ENCODE measurements at places on chromosomes 7 and 10.
A peak's percentile ranks its signal among the peaks of the same experiment; 100 is the strongest.

DNA sequence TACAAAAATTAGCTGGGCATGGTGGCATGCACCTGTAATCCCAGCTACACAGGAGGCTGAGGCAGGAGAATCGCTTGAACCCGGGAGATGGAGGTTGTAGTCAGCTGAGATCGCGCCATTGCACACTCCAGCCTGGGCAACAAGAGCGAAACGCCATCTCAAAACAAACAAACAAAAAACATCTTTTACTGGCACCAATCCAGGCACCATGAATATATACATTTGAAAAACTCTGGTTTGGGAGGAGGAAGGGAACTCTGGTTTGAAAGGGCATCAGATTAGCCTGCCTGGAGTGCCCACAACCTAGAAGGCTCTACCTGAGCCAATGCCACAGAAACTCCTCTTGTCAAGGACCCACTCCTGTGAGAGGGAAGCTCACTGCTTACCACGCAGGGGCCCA is 15.9 kb downstream of the POLL start:
- DNase-seq: no peak

DNA sequence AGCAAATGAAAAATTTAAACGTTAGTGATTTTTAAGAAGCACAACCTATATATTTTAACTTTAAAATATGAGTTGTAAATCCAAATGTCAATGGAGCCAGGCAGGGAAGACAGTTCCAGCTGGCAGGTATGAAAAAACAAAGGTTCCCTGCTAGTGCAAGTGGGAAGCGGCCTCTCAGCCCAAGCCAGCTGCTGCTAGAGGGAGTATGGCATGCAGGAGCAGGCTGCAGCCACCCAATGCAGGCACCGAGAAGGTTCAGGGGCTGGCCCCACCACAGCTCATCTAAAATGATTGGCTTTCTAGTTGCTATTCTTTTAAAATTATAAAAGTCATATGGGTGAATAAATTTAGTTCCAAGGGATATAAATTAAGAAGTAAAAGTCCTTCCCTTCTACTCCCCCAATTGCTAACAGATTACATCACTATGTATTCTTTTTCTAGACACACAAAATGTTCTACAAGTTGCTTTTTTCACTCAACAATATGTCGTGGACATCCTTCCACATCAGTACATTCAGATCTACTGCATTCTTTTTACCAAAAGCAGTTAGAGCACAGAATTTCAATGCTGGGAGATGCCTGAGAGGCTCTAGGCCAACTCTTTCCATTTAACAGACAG is 69.3 kb downstream of the SGMS1 start:
- DNase-seq: no peak

DNA sequence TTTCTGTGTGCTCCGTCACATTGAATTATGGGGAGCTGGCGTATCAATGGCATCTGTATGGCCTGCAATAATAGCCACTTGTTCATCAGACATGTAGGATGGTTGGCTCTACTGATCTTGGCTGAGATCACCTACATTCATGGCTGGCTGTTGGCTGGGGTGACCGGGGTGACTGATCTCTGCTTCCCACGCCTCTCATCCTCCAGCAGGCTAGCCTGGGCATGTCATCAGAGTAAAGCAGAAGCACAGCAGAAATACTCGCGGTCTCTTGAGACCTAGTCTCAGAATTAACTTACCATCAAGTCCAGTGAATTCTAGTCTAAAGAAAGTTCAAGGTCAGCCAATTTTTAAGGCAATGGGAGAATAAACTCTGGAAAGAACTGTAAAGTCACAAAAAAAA is 257.7 kb upstream of the GLI3 start:
- no peak for DNase-seq

- peak; percentile 20 for DNase-seq
Measured at GRCh38 chr7:142880876-142881505, 4.6 kb downstream of the TRPV6 start.

DNA sequence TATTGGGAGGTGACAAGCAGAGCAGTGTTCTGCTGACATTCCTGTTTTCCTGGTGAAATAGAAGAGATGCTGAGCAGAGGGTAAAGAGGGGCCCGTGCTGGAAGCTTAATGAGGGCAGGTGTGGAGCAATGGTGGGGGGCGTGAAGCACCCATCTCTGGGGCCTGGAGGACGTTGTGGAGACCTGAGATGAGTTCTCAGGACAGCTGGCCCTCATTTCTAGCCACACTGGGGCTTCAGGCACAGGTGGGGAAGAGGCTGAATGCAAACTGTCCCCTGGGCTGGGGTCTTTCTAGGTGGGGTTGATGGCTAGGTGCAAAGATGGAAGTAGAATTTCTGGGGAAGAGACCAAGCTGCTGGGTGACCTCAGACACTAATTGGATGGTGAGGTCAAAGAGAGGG is 274.2 kb upstream of the TCERG1L start:
- no peak for DNase-seq

DNA sequence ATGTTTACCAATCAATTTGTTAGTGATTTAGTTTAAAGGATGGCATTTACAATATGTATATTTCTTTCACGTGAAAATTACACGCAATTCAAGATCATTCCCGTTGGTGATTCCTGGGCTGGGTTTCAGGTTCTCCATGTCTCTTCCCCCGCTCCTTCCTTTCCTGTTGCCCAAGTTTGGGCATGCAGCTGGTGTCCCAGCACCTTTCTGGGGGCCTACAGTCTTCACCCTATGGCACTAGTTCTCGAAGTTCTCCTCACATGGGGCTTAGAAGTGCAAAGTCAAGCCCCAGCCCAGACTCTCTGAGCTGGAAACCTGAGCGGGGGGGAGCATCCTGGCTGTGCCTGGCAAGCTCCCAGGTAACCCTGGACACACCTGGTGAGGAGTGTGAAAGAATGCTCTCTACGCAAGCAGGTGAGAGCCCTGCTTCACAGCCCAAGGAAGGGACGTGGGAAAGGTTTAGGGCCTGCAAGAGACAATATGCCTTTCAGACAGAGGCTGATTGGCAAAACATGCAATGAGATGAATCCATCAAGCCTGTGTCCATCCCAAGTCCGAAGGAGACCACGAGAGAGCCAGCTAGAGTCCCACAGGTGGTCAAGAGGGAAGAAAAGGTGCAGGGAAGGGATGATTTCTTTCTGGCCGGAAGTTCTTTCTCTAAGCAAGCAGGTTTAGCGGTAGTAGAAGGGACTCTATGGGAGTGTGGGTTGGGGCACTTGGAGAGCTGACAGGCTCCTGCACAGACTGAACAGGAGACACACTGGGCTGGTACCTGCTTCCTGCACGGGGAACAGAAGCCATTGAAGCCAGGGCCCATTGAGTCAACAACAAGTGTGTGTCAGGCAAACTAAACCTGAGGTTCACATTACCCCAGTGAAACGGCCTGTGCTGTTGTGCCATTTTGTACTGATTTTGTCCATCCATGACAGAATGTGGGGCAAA is 131.1 kb downstream of the ADARB2 start:
- DNase-seq: no peak

DNA sequence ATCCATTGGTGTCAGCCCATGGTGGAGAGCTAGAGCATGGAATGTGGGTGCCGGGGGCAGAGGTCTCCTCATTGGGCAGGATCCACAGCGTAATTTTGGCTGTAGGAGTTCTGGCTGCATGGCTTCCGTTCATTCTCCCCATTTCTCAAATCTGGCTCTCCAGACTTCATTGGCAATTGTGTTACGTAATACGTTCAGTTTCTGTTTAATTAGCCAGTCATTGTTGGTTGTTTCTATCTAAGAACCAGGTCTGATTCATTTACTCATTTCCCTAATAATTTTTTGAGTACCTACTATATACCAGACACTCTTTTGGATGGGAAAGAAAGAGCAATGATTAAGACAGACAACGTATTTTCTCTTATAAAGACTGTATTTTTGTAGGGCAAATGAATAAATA is 299.6 kb downstream of the CSTF2T start:
- DNase-seq: no peak

- DNase-seq: no peak
Measured at GRCh38 chr10:52875336-52875735, 102.8 kb upstream of the MBL2 start.

DNA sequence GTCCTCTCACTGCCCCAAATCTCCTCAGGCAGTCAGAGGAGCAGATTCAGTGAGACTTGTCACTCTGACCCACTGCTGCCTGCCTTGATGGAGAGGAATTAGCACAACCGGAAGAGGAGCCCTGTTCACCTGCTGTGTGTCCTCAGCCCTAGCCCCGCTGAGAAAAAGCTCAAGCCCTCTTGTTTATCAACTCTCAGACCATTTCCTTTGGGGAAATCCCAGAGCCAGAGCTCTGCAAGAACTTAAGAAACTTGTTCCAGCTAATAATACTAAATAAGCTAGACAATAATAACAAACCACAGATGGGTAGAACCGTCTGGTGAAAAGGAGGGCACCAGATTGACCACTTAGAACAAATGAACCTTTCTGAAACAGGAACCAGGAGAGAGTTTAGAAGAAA is 37.7 kb upstream of the ITGB1 start:
- no peak for DNase-seq

All from stimulated activated CD4-positive, alpha-beta T cell treated with anti-CD3 and anti-CD28 coated beads, Interleukin-4, amount 100 ng/mL, for 4 hours (primary cell).